ENCODE measurements at places on chromosomes 6 and 20.

- no peak for DNase-seq
These were observed 15.2 kb downstream of the VNN2 start for GRCh38 chr6:132742495-132742894.

GRCh38 chr6:155187994-155188706 lies 75.7 kb upstream of the CLDN20 start:
- DNase-seq: no peak

GRCh38 chr6:3377536-3378397 lies 79.1 kb downstream of the SLC22A23 start:
- DNase-seq: no peak

DNA sequence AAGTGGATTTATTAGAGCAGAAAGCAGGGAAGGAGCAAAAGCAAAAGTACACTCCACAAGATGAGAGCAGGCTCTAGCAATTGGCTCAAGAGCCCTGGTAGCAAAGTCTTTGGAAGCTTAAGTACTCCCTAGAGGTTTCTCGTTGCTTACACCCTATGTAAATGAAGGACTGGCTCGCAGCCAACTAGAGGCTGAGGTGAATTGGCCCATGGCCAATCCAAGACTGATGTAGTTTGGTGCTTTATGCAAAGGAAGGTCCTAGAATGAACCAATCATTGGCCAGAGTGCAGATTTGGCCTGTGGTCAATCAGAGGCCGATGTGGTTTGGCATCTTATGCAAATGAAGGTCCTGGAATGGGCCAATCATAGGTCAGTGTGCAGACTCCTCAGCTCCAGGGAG lies 191.3 kb upstream of the ARID1B start:
- no peak for DNase-seq

DNA sequence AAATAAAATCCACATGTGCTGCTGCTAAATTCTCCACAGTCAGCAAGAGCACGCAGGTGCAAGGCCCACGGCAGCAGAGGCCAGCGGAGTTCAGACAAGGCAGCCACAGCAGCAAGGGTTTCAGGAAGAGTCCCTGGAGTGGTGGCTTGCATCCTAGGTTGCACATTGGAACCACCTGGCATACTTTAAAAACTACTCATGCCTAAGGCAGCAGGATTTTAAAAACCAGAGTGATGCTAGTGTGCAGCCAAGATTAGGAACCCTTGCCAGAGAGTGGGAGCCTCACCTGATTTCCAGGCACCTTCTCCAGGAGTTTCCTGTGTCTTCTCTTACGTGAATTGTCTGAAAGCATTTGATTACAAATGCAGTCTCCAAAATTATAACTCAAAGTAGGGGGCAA lies 104.0 kb upstream of the GPR6 start:
- no peak for DNase-seq

DNA sequence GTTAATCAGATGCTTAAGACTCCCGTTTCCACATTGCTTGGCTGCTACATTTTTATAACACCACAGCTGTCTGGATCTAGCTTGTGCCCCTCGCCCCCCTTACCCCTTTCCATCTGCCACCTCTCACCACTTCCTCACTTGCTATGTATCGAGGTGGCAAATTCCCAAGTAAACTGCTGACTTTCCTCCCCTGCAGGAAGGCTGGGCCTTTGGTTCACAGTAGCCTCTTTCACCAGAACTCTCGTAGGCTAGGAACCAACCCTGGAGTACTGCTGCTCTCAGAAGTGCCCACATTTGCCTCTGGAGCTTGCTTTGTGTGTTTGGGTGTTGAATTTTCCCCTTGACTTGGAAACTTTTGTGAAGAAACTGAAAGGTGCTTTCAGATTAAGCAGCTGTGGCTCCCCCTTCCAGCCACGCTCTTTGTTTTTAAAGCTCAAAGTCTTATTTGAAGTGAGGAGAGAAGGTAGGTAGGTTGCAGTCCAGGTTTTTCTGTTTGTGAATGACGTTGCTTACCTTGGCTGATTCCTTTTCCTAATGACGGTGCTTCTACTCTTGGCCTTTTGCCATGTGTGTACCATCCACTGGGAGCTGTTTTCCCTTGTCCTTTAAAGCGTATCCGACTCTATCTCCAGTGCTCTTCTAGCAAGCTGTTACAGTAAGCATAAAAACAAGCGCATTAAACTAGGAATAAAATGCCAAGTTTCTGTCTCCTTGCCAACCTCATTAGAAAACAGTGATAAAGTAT lies 90.4 kb downstream of the CARMIL1 start:
- DNase-seq: no peak

DNA sequence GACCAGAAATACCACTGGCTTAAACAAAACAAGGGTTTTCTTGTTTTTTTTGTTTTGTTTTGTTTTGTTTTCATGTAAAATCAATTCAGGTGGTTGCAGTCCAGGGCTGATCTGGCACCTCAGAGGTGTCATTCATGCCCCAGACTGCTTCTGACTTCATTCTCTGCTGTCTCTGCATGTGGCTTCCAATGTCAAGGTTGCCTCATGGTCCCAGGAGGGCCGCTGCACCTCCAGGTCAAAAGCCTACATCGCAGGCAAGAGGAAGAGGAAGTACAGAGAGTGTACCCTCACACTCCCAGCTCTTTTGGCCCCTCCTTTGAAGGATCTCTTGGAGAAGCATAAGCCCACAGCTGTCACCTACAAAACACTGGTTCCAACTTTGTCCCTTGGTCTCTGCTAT lies 1.4 kb upstream of the BTN3A1 start:
- DNase-seq: no peak

- peak; percentile 60 for DNase-seq
These were observed 6.3 kb downstream of the OR2A4 start for GRCh38 chr6:131694832-131695426.

GRCh38 chr6:163313981-163314380 lies 100.5 kb upstream of the QKI start:
- DNase-seq: no peak

- no peak for DNase-seq
These were observed 97.1 kb upstream of the IYD start for GRCh38 chr6:150271501-150272263.

- DNase-seq: no peak
These were observed 56.5 kb downstream of the ARMC2 start for GRCh38 chr6:108904741-108905140.

DNA sequence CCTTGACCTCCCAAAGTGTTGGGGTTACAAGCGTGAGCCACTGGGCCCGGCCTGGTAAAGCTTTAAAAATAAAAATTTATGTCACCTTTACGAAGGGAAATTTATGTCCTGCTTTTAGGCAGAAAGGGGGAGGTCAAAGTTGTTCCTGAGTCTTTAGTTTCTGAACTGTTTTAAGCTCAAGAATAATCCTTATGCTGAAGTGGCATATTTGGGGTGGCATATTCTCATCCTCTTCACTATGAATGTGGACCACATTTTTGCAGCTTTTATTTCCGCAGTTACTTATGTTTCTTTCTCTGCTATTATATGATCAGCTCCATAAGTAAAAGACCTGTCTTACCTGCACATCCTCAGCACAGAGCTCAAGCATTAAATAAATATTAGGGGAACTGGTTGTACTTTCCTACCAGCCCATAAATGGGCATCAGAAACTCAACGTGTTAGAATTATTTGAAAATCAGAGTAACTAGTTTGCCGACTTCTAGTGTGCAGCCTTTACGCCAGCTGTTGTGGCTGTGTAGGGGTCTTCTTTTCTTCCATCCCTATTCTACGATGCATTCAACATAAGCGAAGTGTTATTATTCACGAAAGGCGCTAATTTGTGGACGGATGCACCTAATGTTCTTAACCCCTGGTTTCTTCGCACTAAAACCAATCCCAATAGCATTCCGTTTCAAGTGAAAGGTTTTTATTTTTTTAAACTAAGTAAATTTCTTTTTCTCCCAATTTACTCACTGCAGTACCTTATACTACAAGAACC lies 867 bp upstream of the AKAP7 start:
- no peak for DNase-seq

GRCh38 chr20:19784511-19785172 lies 26.6 kb downstream of the RIN2 start:
- DNase-seq: peak; percentile 40

GRCh38 chr6:142819603-142820337 lies 125.2 kb downstream of the HIVEP2 start:
- no peak for DNase-seq

GRCh38 chr20:38135271-38135650 lies 29.8 kb downstream of the TGM2 start:
- DNase-seq: no peak

Data from HuH-7.5 (cell line).